Pancreas (tissue), 10 donors: ENCODE measurements at places on chromosomes 16 and 17. TPM values are rescaled to one million over a fixed set of nuclear protein-coding genes. Genes with fewer than 3 reads are reported as not detected.

The KCNG4 gene
- total RNA-seq: not detected

The NPIPB8 gene
- total RNA-seq: 2.4 TPM

The SLC35G6 gene
- not detected for total RNA-seq

The PRRT2 gene
- 0.35 TPM for total RNA-seq

- DNase-seq: no peak
Measured at GRCh38 chr17:47200325-47200664, 8.9 kb upstream of the MYL4 start.

DNA sequence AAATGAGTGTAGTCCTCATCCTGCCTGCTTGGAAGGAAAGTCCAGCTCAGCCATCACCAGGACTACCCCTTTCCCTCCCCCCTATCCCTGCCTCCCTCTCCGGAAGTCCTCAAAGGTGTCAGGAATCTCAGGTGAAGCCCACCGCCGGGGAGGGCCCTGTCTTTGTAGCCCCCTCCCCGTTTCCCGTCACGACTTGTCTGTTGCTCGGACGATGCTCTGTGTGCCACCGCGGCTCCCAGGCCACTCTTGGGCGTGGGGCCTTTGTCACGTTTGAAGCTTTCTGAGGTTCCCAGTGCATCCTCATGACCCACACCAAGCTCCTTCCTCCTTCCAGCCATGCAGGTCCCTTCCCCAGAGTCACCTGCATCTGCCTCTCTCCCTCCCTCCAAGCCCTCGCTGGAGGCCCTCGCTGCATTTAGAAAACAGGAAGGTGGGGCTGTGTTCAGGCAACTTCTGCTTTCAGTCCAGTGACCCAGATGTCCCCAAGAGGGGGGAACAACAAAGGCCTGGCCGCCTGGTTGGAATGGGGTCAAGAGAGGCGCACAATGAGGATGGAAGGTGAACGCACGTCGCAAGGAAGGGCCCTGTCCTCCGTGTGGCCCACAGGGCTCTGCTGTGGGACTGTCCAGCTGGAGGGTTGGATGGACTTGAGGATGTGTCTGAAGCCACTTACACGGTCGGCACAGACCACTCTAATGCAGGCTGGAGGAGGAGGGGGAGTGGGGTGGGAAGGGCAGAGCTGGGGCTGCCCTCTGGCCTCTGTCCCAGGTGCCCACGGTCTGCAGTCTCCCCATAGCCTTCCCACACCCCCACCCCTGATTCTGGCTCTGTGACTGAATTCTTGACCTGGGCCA lies 59.9 kb downstream of the OR1D5 start:
- no peak for DNase-seq

GRCh38 chr16:47499700-47500264 lies 38.7 kb downstream of the PHKB start:
- DNase-seq: no peak

- DNase-seq: no peak
Measured at GRCh38 chr16:2432286-2432685, 3.0 kb downstream of the CCNF start.

- peak; percentile 77 for DNase-seq
Measured at GRCh38 chr16:739560-740458, 988 bp downstream of the CIAO3 start.

DNA sequence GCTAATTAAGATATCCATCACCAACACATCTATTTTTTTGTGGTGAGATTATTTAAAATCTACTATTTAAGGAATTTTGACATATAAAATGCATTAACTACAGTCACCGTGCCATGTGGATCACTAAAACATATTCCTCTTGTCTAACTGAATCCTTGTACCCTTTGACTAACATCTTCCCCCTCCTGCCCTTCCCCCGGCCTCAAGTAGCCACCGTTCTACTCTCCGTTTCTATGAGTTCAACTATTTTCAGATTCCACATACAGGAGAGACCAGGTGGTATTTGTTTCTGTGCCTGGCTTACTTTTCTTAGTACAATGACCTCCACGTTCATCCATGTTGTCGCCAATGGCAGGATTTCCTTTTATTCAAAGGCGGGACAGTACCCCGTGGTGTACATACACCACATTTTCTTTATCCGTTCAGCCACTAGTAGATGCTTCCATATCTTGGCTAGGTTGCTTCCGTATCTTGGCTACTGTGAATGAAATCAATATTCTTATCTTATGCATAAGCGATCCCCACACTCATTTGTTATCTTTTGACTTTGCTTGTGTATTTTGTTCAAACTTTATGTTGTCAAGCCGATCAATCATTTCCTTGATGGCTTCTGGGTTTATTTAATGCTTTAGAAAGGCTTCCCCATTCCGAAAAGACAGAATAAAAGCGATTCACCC lies 134.7 kb downstream of the KCNJ12 start:
- DNase-seq: no peak

DNA sequence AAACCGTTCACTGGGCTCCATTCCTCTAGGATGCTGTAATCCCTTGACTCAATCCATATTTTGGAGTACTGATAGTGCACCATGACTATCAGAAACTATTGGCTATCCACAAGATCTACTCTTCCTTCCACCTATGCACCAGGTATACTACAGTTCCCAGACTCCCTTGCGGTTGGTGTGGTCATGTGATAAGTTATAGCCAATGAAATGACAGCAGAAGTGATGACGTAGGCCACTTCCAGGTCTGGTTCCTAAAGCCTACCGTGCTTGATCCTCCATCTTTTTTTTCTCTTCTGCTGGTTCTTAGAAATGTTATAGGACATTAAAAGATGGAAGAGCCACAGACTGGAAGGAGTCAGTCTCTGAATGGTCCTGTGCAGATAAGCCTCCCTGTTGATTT lies 278.8 kb upstream of the C16orf82 start:
- no peak for DNase-seq

DNA sequence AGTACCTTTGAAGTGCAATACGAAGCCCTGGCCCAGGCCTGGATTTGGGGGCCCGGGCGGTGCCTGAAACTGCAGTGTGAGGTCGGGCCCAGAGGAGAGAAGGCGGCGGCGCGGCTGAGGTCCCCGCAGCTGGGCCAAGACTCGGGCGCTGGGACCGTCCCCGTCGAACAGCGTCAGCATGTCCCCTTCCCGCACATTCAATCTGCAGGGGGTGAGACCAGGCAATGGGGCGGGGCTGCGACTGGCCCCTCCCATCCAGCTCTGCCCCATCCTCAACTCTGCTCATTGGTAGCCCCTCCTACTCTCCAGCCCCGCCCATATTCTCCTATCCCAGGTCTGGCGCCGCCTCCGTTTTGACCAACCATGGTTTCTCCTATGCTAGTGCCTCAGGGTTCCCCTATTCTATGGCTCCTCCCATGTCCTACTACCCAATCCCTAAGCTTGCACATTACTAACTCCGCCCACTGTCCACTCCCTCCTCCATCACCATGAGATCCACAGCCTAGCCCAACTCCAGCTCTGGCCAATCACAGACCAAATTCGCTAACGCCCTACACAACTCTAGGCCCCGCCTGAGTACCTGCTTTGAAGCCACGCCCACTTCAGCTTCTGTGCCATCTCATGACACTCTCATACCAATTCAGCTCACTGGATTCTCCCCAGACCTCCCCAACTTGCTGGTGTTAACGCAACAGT lies 14.4 kb upstream of the CDIPT start:
- no peak for DNase-seq

DNA sequence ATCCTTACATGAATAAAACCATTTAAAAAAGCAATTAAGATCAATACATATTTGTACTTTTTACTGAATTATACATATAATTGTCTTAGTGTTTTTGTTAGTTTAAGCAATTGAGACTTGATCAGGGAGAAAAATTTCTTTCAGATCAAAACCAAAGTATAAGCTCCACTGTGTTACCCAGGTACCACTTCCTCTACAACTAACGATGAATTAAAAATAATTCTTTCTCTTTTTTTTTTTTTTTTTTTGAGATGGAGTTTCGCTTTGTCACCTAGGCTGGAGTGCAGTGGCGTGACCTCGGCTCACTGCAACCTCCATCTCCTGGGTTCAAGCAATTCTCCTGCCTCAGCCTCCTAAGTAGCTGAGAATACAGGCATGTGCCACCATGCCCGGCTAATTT lies 6.8 kb downstream of the FBXO47 start:
- no peak for DNase-seq

DNA sequence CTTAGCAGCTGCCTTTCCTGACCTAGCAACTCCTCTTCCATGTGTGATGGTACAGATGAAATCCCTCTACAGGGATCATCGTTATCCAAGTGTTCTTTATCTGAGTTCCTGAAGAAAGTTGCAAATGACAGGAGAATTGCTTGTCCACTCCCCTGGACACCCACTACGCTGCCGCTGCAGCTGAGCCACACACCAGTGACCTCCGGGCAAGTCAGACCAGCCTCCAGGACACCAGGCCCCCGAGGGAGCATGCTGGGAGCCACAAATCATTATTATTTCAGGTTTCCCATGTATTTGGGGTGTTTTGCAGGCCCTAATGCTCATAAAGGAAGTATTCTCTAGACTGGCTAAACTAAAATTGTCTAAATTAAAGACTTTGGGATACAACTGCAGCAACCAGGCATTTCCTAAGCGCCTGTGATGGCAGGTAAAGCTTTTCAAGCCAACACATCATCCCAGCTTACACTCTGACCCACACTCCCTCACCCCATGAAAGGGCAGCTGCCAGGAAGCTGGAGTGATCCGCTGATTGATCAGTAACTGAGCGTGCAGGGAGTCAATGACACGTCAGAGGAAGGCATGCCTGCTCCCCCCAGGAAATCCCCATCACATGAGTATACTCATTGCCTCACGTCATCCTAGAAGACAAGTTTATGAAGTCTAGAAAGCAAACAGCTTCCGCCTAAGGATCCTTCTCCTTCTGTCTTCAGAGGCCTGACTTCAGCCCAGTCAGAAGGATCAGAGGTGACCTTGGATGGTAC lies 14.4 kb downstream of the FA2H start:
- no peak for DNase-seq
